ENCODE measurements at places on chromosomes 2 and 18.

DNA sequence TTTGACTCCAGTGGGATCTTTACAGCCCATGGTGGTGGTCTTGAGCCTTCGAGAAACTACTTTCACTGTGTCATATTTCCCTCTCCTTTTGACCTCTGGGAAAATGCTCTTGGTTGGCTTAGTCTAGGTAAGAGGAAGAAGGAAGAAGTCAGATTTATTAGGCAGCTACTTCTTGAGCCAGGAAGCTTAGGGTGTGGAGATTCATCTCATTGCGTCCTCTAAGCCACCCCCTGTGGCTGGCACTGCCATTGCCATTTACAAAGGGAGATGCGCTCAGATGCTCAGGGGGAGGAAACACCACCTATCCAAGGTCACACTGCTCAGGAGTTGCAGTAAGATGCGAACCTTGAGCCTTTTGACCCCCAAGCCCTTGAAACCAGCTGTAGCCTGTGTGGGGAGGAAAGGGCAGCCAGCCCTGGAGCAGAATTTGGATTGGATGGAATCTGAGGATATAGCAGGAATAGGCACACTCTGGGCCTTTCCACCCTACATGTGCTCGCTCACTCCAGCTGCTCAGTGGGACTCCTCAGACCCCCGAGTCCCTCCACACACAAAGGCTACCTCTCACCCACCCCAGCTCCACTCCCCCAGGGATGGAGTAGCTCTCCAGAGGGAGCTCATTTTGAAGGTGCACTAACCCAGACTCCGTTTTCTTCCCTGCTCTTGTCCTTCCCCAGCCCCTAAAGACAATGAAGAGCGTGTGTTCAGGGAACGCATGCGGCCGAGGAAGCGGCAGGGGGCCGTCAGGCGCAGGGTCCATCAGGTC lies 321.3 kb upstream of the EPAS1 start:
- ATAC-seq = no peak

DNA sequence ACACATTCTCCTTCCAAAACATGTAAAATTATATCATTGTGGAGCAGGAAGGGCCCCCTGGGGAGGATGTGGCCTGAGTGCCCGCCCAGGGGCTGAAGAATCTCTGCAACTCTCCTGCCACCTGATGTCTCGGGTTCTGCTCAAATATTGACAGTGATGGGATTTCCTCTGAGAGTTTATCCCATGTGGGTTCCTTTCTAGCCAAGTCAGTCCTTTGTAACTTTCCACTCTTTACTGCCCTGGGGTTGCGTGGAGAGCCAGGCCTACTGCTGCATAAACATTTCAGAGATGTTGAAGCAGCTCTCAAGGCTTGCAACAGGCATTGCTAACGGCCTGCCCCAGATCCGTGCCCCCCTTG lies 4.0 kb upstream of the RAB17 start:
- no peak for ATAC-seq

DNA sequence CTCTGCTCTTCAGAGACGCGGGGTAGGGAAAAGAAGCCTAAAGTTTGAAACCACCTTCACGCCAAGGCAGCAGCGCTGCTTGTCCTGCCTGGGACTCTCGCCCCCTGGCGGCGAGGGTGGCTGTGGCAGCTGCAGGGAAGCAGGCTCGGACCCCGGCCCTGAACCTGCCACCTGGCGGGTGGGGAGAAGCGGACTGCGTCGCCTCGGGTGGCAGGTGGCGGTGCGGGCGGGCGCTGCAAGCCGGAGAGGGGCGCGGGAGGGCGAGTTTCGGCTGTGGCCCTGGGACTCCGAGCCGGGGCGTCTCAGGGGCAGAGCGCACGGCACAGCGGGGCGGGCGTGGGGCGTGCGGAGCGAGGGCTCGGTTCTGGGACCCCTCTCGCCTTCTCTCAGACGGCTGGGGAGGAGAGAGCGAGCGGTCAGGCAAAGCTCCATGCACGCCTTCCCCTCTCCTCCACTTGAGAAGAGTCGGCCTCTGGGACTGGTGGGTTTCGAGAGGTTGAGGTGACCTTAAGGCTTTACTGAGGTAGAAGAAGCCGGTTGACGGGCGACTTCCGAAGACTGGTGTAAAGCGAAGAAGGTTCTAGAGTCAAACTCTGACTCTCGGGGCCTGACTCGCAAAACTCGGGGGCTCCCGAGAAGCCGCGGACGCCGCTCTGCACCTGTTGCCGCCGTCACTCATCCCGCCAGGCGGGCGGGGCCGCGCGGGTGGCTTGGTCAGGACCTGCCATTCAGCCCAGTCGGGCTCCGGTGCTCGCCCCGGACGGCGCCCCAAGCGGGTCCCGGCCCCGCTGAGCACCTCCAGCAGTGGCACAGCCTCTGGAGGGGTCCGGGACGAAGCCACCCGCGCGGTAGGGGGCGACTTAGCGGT lies 1.1 kb upstream of the BOLL start:
- ATAC-seq = peak; percentile 63

DNA sequence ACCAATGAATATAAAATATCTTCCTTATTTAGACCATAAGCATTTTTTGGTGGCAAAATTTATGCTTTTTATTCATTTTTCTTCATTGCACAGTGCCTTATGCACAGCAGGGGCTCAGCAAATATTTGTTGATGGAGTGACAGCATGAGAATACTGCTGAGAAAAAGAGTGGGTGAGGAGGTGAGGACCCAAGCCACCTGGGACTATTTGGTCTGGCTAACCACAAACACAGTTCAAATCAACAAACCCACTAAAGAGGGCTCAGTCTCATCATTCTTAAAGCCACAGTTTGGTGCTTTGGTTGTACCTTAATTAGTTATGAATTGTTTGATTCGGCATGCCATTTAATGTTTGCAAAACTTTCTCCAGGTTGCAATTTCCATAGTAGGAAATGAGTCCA lies 183.5 kb upstream of the ZNF521 start:
- ATAC-seq = no peak

DNA sequence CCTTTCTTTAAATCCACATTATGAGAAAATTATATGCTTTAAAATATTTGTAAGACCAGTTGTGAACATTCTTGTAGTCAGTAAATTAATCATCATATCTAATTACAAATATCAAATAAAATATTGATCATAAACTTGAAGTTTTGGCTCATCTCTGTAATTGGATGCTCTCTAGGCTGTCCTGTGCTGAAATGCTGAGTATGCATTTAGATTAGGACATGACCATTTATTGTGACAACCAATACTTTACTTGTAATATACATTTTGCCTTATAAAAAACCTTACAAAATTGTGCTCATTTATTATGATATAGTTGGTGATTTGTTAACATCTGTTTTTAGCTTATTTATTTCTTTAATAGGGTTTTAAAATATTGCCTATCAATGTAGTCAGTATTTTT lies 116.1 kb upstream of the DOCK10 start:
- ATAC-seq = no peak

DNA sequence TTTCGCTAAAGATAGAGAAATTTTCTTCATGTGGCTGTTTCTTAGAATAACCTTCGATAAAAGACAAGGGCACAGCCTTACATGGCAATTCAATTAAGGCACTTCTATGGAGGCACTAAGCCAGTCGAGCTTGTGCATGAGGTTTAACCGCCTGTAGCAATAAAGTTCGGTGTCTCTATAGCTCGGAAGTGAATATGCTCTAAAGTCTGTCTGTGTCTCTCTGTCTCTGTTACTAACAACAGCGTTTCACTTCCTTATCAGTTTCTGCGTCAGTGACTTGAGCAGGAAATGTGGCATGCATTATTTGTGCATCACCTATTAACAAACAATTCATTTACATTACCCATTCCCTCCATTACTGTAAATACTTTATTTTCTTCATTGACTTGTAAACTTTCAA lies 365.1 kb upstream of the NETO1 start:
- peak; percentile 72 for ATAC-seq

GRCh38 chr2:98086491-98087446 lies at the start of gene VWA3B:
TSS of gene VWA3B (plus strand) at chr2:98087167. CDS start at chr2:98093093, 5,926 bp downstream.
- ATAC-seq = peak; percentile 97

- ATAC-seq = no peak
Observed at GRCh38 chr18:61876899-61877298, 15.9 kb downstream of the RNF152 start.

- no peak for ATAC-seq
Observed at GRCh38 chr2:85162746-85163301, 29.6 kb downstream of the TCF7L1 start.

GRCh38 chr2:85257359-85257969 lies 70.3 kb downstream of the TGOLN2 start:
- ATAC-seq = peak; percentile 10

DNA sequence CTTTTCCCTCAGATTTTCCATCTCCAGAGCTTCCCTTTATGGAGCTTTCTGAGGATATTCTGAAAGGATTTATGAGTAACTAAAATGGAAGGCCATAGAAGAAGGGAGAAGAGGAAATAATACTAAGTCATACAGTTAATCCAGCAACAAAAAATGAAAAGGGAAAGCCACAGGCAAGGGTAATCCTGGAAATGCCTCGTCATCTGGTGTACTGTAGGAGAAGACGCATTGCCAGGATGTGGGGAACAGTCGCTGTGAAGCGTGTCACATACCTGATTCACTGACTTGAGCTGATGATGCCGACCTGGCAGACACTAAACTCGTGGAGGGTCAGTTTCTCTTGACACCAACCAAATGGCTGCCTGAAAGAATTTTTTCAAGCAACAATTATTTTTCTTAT lies 34.7 kb upstream of the ALPP start:
- ATAC-seq = no peak

GRCh38 chr2:216425008-216425787 lies 12.9 kb downstream of the SMARCAL1 start:
- ATAC-seq = no peak

GRCh38 chr2:67918471-67918870 lies 144.3 kb downstream of the C1D start:
- no peak for ATAC-seq

DNA sequence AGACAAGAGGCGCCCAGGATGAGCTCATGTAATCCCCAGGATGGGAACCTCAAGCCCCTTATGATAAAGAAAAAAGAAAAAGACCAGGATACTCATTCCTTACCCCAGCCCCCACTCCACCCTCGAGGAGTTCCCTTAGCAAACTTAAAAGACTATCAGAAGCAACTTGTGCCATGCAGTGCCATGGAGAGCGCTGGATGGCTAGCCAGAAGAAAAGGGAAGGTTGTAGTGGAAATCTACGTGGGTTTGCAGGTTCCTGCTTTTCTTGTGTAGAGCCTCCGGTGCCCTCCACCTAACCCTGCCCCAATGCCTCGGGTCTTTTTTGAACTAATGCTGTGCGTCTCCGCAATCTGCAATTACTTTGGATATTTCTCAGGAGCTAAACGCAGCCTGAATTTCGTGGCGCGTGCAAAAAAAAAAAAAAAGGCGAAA lies 16.2 kb upstream of the BCL11A start:
- ATAC-seq = no peak

DNA sequence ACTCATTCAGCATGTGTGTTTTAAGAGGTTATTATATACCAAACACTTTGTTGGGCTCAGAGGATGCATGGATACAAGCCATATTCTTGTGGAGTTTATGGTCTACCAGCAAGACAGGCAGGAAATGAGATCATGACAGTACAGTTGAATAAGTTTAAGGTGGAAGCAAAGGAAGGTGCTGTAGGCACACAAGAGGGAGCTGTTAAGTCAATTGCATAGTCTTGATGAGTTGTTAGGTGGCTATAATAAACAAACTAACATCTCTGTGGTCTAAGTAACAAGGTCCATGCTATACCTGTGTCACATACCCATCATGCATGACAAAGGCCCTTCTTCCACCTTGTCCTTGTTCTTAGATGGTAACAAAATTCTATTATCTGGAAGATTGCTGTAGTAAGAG lies 538.3 kb downstream of the CNTNAP5 start:
- ATAC-seq = no peak

- ATAC-seq = peak; percentile 66
Observed at GRCh38 chr18:5288517-5288935, 7.0 kb downstream of the ZBTB14 start.

GRCh38 chr2:145652036-145652435 lies 1132.1 kb upstream of the ZEB2 start:
- ATAC-seq = no peak

DNA sequence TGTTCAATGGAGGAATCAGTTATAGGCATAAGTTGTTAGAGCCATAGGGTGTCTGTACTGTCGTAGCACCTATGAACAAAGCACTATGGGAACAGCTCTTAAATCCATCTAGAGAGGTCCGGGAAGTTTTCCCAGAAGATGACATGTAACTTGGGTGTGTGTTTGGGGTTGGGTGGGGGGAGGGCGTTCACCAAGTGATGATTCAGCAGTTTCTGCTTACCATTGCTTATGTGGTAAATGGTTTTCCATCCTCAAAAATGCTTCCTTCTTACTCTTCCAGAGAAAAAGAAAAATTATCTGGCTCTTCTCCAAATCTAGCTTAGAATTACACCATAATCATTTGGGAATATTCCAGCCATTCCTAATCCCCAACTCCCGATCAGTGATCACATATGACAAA lies 361.1 kb upstream of the ZNF521 start:
- ATAC-seq = no peak

- no peak for ATAC-seq
Observed at GRCh38 chr2:167653131-167653530, 594.3 kb downstream of the STK39 start.

DNA sequence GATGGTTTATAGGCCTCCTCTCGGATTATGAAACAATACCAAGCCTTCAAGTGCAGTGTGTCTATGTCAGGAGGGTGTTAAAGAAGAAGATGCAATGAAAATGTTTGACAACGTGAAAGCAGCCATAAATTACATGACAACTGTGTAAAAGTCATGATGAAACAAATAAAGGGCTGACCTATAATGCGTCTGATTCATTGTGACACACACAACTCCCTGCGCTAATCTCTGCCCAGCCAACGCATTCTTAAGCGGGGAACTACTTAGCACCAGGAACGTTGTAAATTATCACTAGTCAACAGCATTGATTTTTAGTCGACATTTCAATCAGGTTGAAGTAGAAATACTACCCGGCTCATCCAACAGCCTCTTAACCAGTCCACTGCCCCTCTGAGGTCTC lies 26.8 kb downstream of the BCL11A start:
- ATAC-seq = no peak

- ATAC-seq = peak; percentile 58
Observed at GRCh38 chr18:42053188-42053781, 98.3 kb downstream of the PIK3C3 start.

GRCh38 chr2:64859312-64860212 lies 129.6 kb upstream of the SLC1A4 start:
- ATAC-seq = peak; percentile 42

GRCh38 chr2:3355951-3356569 lies 21.6 kb downstream of the EIPR1 start:
- no peak for ATAC-seq

DNA sequence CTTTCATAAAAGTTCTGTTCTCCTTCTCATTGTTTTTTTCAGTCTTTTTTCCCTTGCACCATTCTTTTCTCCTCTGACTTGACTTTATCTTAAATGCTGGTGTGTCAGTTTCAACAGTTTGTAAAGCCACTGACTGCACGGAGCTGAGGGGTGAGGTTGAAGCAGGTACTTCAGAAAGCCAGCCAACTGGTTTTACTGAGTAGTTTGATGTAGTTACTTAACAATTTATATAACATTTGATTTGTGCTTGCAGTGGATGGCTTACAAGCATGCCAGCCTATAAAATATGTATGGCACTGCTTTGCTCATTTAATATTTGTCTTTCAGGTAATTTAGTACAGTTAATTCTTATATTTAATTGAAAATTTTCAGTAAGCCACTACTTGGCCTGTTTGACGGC lies 55.4 kb downstream of the FAM171B start:
- ATAC-seq = no peak

- peak; percentile 86 for ATAC-seq
Observed at GRCh38 chr2:69565431-69565839, 78.1 kb downstream of the AAK1 start.
